ENCODE measurements at places on chromosomes 13 and 19.

- no peak for DNase-seq
Observed at GRCh38 chr19:6233827-6234511, 45.8 kb downstream of the MLLT1 start.

- DNase-seq = peak; percentile 47
Observed at GRCh38 chr19:54325194-54325621, 12.2 kb upstream of the LILRA5 start.

DNA sequence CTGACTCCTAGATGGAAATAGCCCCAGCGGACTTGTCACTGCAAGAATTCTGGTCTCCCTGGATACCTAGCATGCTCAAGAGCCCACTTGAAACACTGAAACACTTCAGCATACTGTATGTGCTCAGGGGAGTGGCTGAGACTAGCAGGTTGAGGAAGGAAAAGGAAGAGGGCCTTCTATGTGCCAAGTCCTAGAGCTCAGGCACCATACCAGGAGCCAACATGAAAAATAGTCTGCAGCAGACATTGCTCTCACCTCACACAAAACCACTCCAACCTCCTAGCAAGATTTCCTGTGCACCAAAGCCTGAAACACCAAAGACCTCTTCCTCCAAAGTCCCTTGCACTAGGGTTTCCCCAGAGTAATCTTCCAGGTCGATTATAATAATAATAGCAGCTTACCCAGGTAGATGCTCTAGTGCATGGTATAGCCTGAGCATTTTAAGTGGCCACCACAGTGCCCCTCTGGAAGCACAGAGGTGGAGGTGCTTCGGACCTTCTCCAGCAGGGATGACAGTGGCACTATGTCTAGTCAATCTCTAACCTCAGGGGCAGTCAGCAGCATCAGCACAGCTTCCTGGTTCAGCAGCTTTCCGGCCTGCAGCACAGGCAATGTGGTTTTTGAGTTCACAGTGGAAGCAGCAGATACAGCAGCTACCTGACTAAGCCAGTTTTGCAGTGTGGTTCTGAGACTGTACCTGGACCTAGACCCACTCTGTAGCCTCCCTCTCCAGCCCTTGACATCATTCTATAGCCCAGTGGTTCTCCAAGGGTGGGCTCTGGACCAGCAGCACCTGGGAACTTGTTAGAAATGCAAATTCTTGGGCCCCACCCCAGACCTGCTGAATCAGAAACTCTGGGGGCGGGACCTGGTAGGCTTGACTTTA, 45.6 kb upstream of the UBE2L5 start:
- no peak for DNase-seq

GRCh38 chr19:7701654-7702457, at the start of gene FCER2:
FCER2 (minus strand) TSS chr19:7702131; CDS start chr19:7699760, 2,371 bp downstream.
- DNase-seq = no peak

GRCh38 chr13:41563984-41564365, 106.6 kb downstream of the RGCC start:
- DNase-seq = no peak

- no peak for DNase-seq
Observed at GRCh38 chr19:39083599-39083982, 577 bp upstream of the ACP7 start.

DNA sequence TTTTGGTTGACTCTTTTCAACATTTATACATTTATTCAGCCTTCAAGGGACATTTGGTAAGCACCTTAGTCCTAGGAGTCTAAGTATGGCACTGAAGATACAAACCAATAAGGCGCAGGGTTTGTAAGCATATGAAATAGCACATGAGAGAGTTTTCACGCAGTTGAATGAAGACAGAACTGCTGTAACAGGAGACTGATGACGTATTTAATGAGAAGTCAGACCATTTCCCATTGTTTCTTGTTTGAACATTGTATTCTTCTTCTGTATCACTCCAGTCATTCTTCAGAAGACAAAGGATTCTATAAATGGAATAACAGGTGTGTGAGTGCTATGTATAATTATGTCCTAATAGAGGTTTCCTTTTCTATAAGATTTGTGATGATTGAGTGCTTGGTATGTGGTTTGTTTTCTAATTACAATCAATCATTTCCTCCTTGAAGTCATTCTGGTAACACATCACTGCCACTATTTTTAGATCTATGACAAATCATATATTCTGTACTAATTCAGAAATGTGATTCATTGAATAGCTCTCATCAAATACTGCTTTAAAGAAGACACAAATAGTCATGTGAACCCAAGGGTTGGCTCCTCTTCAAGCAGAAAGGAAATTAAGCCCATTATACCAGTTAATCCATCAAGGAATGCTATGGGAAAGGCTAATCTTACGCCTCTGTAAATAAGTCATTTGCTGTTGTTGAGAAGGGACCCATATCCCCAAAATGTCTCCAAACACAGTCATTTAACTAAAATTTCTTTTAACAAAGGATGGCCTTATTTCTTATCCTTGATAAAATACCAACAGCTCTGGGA, 222.8 kb upstream of the NBEA start:
- DNase-seq = no peak

DNA sequence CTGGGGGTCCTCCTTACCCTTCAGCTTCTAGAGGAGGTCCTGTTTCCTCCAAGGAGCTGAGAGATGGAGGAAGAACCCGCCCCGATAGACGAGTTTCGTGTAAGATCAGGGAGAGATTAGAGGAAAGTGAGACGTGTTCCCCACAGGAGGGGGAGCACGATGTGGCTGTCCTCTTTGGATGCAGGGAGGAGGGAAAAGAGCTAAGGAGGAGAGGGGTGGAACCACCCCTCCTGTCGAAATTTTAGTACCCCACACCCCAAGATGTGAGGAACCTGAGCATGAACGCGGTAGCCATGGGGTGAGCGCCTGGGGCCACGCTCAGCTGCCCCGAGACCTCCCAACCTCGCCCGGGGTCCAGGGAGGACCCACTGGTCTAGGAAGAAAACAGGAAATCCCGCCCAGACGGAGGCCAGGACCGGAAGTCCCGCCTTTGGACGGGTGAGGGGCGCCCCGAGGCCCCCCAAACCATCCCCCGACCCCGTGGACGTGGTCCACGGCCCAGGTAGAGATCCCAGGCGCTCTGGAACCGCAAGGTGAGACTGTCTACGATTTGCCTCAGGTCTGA, 1.2 kb downstream of the AKT1S1 start:
- DNase-seq = no peak

DNA sequence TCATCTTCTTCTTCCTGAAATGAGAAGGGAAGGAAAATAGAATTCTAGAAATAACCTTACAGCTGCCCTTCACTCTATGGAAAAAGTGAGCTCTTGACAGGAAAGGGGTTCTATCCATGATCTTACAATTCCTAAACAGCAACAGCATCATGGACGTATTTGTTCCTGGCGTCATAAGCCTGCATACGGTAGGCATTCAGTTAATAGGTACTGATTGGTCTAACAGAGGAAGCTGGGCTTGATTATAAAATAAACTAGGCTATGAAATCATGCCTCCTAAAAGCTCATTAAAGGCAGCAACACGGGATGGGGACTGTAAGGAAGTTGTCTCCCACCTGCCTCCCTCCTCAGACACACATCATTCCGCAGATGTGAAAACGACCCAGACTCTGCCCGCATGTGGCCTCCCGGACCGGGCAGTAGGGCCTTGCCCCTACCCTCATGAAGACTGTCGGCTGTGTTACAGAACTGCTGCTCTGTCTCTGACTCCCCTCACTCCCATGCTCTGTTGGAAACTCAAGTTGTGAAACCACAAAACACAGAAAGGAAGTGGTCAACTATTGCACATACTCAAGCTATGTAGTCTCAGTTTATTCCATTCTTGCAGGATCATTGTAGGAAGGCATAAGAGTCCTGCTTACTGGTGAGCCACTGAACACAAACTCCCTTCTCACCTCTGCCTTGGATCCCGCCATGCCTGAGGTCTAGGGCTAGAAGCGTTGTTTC, 129.8 kb downstream of the DLEU7 start:
- no peak for DNase-seq

GRCh38 chr19:48802623-48803022, 8.2 kb downstream of the BCAT2 start:
- no peak for DNase-seq

DNA sequence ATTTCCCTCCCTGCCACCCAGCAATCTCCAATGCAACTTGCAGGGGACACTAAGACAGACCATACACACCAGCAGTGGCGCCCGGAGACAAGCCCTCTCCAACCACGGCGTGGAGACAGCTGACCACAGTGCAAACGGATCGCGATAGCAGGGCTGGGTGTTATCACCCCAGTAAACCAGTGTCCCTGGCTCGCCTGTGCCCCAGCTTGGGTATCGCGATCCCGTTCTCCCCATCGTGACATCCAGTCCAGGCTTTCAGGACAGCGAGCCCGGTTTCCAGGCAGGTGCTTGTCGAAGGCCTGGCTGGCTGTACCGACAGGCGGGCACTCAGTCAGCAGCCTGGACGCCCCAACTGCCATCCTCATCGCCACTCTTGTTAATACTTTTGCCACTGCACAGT, 20.7 kb upstream of the NANOS2 start:
- DNase-seq = no peak

DNA sequence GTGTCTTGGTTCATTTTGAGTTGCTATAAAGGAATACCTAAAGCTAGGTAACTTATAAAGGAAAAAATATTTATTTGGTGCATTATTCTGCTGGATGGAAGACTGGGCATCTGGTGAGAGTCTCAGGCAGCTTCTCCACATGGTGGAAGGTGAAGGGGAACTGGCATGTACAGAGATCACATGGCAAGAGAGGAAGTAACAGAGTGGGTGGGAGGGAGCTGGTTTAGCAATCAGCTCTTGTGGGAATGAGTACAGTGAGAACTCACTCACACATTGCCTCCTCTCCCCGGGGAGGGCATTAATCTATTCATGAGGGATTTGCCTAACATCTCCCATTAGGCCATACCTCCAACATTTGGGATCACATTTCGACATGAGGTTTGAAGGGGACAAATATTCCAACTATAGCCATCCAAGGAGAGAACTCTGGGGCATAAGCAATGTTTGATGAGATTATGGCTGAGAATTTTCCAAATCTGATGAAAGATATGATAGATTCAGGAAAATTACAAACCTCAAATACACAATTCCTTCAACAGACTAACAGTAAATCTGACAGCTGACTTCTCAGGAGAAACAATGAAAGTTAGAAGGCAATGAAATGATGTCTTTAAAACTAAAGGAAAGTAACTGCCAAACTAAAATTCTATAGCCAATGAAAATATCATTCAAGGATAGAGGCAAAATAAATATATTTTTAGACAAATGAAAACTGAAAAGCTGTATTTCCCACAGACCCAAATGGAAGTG, 52.5 kb downstream of the MTUS2 start:
- DNase-seq = no peak

- DNase-seq = no peak
Observed at GRCh38 chr19:49749771-49750170, 13.3 kb downstream of the TSKS start.

DNA sequence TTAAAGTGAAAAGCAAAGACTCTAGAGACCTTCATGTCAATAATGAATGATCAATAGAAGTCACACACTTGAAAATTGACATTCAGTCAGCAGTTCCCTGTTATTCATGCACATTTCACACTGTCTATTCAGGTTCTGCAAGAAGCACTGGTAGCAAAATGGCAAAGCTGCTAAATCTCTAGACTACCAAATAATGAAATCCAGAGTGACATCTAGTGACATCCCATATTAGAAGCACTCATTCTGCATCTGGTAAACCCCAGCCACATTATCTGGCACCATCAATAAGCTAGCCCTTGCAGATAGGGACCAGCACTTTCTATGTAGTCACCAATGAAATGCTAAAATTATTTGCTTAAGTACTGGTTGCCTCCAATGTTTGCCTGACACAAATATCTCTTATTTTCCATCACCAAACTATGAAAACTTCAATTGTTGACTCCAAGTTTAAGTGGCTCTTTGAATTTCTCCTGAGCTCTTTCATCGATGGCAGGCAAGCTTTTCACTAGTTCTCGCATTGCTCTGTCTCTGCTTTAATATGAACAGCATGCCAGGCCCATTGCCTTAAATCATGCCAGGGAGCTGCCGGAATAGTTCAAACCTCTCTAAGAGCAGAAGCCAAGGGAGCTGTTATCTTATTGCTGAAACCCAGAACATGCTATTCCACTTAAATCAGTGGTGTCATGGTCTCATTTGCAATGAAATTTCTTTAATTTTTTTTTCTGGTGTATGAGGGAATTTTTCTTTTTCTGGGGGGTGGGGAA, 409.9 kb downstream of the MZT1 start:
- DNase-seq = no peak

- no peak for DNase-seq
Observed at GRCh38 chr13:87087741-87088140, 583.4 kb upstream of the SLITRK5 start.

- DNase-seq = no peak
Observed at GRCh38 chr19:12034198-12034597, 1.3 kb downstream of the ZNF433 start.

DNA sequence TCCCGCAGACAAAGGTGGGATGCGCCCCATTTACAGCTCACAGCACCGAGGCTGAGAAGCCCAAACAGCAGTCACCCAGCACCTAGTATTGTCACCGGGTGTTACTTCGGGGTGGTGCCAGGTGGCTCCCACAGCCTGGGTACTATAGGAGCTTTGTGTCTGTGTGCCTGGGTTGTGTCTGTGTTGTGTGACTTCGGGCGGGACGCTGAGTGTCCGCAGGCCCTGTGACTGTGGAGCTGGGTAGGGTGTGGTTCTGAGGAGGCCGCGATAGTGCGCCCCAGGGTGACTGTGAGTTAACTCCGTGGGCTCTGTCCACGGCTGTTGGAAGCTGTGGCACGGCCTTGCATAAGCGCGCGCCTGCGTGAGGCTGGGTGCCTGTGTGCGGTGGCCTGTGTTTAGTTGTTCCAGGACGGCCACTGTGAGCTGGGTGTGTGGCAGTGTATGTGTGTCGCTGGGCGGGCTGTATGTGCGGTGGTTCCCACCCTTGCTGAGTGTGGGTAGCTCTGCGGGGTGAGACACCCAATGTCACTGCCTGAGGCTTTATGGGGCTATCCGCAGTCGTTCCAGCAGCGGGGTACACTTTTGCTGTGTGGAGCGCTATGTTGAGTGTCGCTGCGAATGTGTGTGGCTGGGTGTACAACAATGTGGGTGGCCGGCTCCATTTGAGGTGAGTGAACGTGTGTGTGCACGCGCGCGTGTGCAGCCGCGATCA, 559 bp upstream of the SSBP4 start:
- DNase-seq = no peak

- no peak for DNase-seq
Observed at GRCh38 chr13:110422913-110423688, 116.0 kb downstream of the COL4A2 start.

GRCh38 chr13:43730642-43731041, 56.1 kb downstream of the ENOX1 start:
- DNase-seq = no peak

- no peak for DNase-seq
Observed at GRCh38 chr13:111267784-111268183, 52.7 kb upstream of the TEX29 start.

GRCh38 chr13:80533175-80533574, 192.2 kb upstream of the SPRY2 start:
- no peak for DNase-seq

GRCh38 chr13:24748061-24748400, 15.9 kb upstream of the RNF17 start:
- DNase-seq = no peak

All from NCI-H1694 (cell line).